ENCODE measurements at places on chromosomes 5 and 9.

GRCh38 chr5:68648944-68649857, 433.6 kb downstream of the PIK3R1 start:
- DNase-seq: no peak

- no peak for DNase-seq
These were observed 135.2 kb upstream of the NFIL3 start for GRCh38 chr9:91558879-91559278.

DNA sequence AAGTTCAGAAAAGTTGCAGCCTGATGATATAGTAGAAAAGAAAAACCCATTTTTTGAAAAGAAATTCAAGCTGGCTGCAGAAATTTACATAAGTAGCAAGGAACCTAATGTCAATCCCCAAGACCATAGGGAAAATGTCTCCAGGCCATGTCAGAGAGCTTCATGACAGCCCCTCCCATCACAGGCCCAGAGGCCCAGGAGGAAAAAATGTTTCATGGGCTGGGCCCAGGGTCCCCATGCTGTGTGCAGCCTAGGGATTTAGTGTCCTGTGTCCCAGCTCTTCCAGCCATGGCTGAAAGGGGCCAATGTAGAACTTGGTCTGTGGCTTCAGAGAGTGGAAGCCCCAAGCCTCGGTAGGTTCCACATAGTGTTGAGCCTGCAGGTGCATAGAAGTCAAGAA, 220.3 kb downstream of the CSNK1G3 start:
- no peak for DNase-seq

DNA sequence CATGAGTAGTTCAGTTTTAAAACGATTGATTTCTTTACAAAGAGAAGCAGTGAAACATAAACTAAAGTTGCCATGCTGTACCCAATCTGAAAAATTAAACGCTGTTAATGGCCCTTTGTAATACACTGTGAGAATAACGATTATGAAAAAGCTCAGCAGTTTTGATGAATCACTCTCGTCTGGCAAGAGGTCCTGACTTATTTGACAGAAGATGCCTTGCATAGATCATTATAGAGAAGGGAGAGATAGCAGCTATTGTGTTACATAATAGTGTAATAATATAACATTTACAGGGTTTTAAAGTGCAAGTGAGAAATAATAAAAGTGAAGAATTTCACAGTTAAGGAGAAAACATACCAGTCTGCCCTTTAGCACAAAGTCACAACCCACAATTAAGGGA, 361.5 kb upstream of the CDH10 start:
- no peak for DNase-seq

GRCh38 chr5:124262470-124262869, 484.0 kb downstream of the ZNF608 start:
- peak; percentile 33 for DNase-seq

GRCh38 chr5:172164769-172165212, 23.2 kb downstream of the STK10 start:
- no peak for DNase-seq

GRCh38 chr5:73810429-73810828, 184.4 kb downstream of the ARHGEF28 start:
- no peak for DNase-seq

DNA sequence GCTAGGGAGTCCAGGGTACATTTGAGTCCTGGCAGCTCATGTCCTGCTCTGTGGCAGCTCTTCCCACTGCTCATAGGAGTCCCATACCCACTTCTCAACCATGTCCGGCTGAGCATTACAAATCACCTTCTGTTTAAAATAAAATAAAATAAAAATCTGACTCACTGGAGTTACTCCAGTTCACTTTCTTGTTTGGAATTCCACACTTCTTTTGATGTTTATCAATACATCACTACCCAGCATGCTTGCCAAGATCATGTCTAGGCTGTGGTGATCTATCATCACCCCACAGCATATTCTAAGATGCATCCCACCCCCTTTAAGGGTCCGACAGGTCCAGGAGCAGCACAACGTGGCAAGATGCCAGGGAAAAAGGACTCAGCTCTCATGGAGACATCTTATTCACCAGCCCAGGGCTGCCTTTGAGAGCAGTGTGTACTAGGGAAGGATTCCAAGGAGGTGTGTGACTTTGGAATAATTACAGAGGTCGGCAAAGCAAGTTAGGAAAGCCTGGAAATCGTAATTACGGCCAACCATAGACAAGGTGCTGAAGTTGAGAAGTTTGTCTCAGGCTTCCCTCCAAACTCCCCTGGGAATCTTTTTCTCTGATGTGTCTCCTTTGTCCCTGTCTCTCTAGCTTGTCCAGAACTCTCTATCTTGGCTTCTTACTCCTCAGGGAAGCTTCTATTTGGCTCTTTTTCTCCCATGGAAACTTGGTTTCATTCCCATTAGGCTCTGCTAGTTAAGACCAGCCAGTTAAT, 111.4 kb upstream of the SLC1A3 start:
- no peak for DNase-seq

DNA sequence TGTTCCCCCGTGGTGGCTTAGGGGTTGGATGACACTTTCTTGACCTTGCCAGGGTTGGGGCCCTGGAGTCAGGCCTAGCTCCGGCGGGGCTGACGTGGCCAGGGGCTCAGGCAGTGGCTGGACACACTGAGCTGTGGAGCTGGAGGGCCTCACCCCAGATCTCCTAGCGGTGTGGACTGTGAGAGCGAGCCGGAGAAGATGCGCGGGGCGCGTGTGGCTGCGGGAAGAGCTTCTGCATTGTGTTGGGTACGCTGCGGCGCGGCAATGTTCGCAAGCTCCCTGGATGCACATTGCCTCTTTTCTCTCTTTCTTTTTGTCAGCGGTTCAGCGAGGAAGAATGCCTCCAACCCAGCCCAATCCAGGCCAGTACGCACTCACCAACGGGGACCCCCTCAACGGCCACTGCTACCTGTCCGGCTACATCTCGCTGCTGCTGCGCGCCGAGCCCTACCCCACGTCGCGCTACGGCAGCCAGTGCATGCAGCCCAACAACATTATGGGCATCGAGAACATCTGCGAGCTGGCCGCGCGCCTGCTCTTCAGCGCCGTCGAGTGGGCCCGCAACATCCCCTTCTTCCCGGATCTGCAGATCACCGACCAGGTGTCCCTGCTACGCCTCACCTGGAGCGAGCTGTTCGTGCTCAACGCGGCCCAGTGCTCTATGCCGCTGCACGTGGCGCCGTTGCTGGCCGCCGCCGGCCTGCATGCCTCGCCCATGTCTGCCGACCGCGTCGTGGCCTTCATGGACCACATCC, 4.8 kb downstream of the NR2F1 start:
- DNase-seq: no peak

DNA sequence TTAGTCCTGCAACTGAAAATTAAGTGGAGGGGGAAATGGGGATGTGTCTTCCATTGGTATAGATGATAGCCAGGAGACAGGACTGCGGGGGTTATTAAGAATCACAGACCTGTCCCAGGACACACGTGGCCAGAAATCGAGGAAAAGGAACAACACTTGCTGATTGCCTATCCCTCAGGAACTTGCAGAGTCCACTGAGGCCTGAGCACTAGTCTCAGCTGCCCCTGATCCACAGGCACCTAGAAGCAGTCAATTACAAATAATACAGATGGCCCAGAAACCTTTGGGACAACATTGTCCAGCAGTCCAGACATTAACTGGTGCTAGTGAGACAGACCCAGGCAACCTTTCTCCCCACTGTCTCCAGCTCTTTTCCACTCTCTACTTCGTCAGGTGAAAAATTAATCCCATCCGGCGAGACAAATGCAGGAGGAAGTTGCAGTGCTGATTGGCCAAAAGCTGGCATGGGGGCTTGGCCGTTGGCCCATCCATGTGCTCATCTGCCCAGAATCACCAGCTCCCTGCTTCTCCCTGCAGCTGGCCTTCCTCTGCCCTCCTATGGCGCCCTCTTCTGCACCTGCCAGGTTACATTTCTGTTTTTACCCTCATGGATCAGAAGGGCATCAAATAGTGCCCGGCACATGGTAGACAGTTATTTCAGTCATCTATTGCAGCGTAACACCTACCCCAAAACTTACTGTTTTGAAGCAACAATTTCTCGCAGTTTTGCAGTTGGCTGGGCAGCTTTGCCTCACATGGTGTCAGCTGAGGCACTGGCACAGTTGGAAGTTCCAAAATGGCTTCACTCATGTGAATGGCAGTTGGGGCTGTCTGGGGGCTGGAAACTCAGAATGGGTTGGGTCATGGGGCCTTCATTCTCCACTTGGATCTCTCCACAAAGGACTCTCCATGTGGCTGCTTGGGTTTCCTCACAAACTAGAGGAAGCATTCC, 3.6 kb upstream of the B4GALT1 start:
- DNase-seq: peak; percentile 40

DNA sequence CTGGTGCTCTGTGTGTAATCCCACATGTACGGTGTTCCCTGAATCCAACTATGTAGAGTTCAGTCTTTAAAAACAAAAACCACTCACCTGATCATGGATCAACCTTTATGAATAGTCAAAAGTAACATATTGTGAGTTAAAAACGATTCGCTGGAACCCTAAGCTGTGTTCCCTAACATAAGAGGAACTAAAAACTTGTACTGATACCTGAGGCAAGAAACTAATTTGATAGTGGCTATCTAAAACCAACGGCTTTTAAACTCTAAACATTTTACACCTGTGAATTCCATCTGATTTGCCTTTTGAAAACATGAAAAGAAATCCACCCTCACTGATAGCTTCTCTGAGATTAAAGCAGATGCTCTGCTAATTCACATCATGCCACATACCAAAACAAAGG, 101.5 kb downstream of the DEPDC1B start:
- no peak for DNase-seq

DNA sequence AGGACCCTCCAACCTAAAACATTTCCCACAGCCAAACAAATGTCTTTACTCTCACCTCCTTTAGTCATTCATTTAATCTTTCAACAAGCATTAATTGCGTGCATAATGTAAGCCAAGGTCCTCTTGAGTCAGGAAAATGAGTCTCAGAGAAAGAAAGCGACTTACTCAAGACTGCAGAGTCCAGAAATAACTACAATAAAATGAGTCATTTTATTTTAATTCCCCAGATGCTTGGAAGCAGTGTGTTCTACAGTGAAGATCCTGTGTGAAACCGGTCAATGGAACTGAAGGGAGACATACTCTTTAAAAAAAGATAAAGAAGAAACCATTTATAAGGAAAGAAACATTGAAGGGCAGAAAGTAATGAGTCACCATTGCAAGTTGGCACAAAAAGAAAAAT, 513.7 kb downstream of the CDK5RAP2 start:
- DNase-seq: no peak

DNA sequence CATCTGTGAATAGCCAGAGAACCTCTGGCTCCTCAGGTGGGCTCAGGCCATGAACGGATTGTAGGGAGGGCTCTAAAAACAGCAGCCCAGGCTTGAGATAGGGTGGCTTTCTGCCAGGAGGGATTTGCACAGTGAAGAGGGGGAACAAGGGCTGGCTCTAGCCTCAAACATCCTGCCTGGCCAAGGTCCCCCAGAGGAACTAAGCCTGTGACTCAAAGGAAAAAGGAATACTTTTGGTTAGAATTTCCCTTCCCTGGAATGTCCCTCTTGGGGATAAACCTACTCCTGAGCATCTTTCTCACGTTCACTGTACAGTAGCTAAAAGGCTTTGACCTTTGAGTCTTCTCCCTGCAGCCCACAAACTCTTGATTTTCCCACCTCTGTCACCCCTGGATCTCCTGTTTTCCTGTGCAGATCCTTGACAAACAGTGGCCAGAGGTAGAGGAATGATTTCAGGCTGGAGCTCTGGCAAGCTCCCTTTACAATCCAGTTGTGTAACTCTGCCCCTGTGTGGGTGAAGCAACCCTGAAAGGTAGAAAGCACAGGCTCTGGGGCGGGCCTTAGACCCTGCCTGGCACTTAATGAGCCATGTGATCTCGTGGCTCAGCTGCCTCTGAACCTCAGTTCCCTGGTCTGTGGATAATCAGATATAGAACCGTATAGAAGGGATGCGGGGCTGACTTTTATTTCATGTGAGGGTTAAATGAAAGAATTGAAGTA, 17.4 kb downstream of the SEC61B start:
- DNase-seq: no peak

- DNase-seq: no peak
These were observed 1.2 kb downstream of the EHMT1 start for GRCh38 chr9:137620048-137620405.

- no peak for DNase-seq
These were observed 557 bp upstream of the IL3 start for GRCh38 chr5:132059696-132060500.

DNA sequence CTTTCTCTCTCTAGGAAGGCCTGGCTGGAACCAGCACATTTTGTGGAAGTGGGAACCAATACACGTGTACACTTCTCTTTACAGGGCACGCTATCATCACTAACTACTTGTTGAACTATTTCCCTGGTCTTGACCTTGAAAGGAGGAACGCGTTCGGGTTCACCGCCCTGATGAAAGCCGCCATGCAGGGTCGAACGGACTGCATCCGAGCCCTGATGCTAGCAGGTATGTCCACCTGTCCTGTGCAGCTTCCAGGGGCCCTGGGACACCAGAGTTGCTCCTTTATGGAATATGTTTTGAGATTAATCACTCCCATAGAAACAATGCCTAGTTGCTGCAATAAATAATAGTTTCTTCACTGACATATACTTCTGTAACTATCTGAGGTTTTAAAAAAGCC, 74.1 kb downstream of the ANKRD33B start:
- no peak for DNase-seq

DNA sequence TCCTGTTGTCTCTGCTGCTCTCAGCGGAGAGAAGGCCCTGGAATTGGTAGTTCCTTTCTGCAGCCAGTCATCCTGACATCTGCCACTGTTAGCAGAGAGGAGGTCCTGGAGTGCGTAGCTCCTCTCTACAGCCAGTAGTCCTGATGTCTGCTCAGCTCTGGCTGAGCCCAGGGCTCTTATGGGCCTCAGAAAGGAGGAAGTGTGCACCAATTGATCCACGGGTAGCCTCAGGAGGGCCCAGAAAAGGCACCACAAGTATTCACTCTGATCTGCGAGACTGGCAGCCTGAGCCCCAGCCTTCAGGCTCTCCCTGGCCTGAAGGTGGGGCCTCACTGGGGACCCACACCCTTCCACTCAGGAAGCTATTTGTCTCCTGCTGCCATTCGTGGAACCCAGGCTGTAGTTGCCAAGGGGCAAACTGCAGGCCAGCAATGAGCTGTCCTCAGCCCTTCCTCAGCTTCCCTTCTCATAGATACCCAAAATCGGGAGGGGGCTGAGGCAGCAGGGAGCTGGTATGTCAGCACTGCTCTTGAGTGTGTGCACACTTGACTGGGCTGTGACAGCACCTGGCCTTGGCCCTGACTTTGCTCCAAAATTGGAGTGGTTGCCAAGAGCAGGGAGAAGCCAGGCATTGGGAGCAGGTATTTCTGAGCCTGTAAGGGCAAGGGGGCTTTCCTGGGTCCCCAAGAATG, 1049.5 kb upstream of the ACO1 start:
- no peak for DNase-seq

Measured in NCI-H446 (cell line).